ENCODE measurements at places on chromosomes 5 and 9.

- no peak for DNase-seq
Observed at GRCh38 chr5:53038196-53038847, 49.2 kb downstream of the ITGA2 start.

GRCh38 chr5:173554989-173555705, 61.3 kb downstream of the BOD1 start:
- no peak for DNase-seq

DNA sequence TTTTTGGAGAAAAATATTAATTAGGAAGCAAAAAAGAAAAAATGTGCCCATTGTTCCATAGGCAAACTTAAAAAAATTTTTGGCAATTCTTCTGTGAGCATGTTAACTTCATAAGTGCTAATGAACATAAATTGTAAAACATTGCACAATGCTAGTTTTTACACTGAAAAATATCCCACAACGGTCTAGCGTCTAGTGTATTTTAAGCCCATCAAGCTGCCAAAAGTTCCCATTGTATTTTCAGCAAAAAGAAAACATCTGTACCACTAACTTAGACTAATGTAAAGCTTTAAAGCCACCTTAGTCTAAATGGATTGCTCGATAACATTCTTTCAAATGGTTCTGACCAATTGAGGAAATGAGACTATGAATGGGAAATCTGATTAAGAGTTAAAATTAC, 2.8 kb downstream of the NR6A1 start:
- no peak for DNase-seq

DNA sequence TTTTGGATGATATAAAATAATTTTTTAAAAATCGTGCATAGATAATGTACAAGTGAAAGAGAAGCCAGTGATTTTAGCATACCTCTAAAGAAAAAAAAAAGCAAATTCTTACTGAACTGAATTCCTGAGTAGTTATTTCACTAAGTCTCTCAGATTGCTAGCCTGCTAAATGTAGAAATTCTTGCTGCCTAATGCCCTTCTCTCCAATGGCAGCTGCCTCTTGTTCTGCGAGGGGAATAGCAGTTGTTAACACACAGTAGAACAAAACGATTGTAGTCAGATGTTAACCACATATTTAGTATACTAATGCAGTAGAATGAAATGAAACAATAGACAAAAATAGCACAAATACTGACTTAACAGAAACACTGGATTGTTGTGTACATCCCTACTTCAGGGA, 26.8 kb downstream of the SMAD5 start:
- no peak for DNase-seq

GRCh38 chr5:120465436-120465961, 1.4 kb downstream of the PRR16 start:
- no peak for DNase-seq

DNA sequence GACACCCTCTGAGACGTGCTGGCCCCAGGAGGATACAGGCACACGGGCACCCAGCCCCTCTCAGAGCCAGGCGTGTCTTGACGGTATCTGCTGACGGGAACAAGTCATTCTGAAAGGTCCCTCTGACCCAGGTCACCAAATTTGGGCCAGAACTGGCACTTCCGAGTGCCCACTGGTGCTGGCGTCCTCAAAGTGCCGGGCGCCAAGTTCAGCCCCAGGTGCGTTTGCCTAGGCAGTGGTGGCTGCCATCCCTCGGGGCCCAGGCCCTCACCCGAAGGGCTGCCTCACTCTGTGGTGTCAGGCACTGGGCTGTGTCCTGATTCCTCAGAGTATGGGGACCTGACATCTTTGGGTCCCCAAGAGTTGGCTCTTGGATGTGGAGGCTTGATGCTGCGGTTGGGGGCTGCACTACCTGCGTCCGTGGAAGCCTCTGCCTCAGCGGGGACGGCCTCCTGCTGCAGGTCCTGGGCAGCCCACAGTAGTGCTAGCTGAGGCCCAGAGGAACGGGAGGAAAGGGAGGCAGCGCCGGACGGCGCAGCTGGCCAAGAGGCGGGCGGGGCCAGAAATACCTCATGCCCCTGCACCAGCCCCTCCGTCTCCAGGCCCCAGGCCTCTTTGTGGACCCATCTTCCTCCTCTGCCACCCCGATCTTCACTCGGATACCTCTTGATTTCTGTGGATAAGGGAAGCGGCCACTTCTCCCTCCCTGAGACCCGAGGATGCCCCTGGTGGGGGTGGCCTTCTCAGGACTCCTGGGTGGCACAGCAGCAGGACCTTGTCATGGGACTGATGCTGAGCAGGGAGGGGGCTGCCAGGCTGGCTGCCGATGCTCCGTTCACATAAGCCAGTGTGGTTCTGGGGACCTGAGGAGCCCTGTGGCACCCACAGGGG, 109.4 kb upstream of the LMX1B start:
- no peak for DNase-seq

DNA sequence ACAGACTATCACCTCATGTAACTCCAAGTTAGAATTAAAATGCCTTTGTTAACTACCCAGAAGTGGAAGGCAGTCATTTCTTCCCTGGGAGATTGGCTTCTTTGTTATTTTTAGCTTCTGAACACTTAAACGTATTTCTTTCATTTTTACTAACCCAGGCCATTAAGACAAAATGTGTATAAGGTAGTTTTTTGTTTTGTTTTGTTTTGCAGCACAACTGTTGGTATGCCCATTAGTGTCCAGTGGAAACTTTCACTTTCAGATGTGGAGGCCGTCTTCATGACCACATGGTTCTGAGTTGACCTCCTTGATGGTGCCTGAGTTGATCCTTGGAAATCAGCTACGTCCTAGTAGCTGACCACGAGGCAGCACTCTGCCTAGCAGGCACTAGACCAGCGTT, 264.6 kb upstream of the ZNF608 start:
- DNase-seq, result no peak

DNA sequence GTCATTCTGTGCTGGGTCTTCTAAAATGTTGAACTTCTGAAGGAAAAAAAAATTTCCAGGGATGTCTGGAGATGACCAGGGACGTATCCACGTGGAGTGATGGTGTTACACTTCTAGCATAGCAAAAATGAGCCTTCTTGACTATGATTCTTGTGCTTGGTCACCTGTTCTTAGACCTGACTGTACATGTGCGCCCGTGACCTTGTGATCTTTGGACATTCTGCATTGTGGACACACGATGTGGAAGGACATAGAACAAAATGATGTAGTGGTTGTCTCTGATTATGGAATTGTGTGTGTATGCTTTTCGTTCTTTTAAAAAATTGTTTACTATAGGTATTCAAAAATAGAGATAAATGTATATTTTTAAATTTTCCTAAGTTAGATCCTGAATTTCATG, 61.0 kb downstream of the SNX30 start:
- no peak for DNase-seq

GRCh38 chr5:10339058-10339811, 14.3 kb upstream of the MARCHF6 start:
- DNase-seq, result no peak

- DNase-seq, result no peak
Observed at GRCh38 chr5:62317810-62318209, 11.8 kb downstream of the KIF2A start.

GRCh38 chr5:132458226-132458560, 32.4 kb downstream of the IRF1 start:
- no peak for DNase-seq

- no peak for DNase-seq
Observed at GRCh38 chr9:18261181-18261580, 212.8 kb upstream of the ADAMTSL1 start.

- DNase-seq, result no peak
Observed at GRCh38 chr5:74013222-74013621, 387.2 kb downstream of the ARHGEF28 start.

DNA sequence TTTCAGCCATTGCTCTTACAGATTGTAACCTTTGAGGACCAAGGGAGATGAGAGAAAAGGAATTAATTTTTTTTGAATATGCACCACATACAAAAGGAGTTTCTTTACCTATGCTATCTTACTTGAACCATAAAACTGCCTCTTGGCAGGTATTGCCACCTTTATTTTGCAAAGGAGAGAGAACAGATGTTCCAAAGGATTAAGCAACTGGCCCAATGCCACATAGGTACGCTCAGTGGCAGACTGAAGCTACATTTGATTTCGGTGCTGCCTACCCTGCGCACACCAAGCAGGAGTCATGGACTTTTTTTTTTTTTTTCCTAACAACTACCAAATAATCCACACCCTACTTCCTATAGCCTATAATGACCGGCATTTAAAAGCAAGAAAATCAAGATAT, 43.1 kb downstream of the SAXO1 start:
- DNase-seq, result no peak

DNA sequence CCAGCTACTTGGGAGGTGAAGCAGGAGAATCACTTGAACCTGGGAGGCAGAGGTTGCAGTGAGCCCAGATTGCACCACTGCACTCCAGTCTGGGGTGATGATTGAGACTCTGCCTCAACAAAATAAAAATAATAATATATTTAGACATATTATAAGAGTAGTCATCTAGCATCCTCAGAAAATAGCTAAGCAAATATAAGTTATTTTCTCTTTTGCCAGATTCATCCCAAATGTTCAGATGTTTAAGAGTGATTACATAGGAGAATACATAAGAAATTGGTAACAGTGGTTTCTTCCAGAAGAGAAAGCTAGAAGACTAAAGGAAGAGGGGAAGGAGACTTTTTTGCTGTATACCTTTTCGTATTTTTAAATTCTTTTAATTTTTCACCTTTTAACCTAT, 20.0 kb downstream of the PRKAA1 start:
- no peak for DNase-seq

GRCh38 chr9:99822806-99823591, 1.3 kb downstream of the NR4A3 start:
- no peak for DNase-seq

DNA sequence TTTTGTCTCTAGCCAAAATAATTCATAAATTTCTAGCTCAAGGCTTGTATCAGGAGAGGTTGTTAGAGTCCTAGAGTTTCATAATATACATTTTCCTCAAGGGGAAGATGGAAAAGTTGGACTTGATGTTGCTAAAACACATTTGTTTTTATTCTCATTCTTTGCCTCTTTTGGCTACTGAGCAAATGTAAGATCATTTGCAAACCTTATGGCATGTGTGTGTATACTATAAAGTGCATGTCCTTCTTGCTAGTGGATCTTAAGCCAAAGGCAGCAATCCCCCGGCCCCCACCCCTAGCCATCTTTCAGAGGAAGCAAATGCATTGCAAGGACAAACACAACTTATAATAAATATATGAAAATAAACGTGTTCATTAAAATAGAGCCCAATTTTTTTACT, 43.0 kb downstream of the ADAMTSL1 start:
- DNase-seq, result no peak

DNA sequence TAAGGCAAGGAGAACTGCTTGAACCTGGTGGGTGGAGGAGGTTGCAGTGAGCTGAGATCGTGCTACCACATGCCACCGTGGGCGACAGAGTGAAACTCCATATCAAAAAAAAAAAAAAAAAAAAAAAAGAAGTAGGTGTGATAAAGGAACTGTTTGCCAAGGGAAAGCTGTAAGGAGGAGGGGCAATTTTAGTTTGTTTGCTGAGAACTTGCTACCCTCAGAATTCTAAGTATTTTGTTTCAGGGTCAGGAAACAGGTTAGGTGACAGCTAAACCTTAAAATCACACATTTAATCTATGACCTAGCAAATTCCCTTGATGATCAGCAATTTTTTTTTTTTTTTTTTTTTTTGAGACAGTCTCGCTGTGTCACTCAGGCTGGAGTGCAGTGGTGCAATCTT, 7.2 kb upstream of the ARRDC3 start:
- no peak for DNase-seq

DNA sequence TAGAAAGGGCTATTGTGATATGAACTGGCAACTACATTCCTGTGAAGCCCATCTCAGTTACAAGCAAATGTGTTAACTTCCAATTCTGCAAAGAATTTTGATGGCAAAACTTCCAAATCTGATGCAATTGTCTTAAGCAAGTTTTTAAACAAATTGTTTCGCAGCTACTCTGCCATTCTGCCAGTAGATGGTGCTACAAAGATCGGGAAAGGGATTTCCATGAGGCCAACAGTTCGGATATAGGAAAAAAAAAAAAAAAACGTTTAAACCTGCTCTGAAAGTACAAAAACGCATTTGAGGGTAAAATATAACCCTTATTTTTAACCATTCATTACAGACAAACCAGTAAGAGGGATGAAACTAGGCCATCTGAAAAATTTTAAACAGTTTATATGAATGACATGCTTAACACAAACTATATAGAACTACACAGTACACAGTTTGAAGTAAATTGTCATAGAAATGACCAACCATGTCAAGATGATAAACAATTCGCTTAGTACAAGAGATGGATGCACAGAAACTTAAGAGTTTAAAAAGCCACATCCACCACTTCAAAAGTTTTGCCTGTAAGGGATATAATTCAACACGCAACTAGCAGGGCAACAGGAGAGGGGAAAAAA, 2.2 kb downstream of the HNRNPA0 start:
- no peak for DNase-seq

DNA sequence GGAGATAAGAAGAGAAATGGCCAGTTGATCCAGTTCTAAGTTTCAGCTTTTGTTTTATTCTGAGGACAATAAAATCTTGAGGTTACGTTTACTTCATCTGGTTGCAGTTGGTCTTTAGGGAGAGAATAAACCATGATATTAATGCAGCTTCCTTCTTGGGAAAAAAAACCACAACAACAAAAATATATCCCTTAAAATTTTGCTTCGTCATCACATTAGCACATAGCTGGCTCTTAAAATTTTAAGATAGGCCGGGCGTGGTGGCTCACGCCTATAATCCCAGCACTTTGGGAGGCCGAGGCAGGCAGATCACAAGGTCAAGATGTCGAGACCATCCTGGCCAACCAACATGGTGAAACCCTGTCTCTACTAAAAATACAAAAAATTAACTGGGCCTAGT, 86.4 kb downstream of the EQTN start:
- no peak for DNase-seq

- DNase-seq, result no peak
Observed at GRCh38 chr9:133772581-133772980, 34.4 kb upstream of the SARDH start.

GRCh38 chr5:80554646-80555045, 15.4 kb downstream of the ANKRD34B start:
- DNase-seq, result no peak

DNA sequence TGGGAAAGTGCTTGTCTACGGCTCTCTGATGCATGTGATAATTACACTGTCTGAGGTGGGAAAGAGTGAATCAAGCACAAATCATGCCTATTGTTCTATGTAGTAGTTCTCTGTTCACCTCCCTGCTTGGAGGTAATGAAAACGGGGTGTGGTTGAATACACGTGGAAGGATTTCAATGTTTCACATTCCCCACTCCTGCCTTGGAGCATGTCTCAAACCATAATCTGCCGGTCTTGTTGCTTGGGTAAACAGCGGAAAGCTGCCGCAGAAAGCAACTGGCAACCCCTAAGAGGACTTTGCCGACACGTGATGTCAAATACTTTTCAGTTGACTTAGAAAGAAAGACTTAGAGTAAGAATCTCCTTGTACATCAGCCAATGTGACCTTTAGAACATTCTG, 63.5 kb upstream of the MOCS2 start:
- no peak for DNase-seq

- DNase-seq, result no peak
Observed at GRCh38 chr9:135664801-135665794, 2.0 kb downstream of the LCN9 start.

GRCh38 chr5:134394932-134395331, 16.7 kb downstream of the CDKN2AIPNL start:
- DNase-seq, result no peak

GRCh38 chr9:81132318-81132717, 557.0 kb downstream of the TLE1 start:
- DNase-seq, result no peak

- no peak for DNase-seq
Observed at GRCh38 chr5:59592101-59592500, 301.4 kb downstream of the PDE4D start.

Measured in esophagus squamous epithelium (tissue), 5 donors.